ENCODE measurements at places on chromosomes 7 and 10.

DNA sequence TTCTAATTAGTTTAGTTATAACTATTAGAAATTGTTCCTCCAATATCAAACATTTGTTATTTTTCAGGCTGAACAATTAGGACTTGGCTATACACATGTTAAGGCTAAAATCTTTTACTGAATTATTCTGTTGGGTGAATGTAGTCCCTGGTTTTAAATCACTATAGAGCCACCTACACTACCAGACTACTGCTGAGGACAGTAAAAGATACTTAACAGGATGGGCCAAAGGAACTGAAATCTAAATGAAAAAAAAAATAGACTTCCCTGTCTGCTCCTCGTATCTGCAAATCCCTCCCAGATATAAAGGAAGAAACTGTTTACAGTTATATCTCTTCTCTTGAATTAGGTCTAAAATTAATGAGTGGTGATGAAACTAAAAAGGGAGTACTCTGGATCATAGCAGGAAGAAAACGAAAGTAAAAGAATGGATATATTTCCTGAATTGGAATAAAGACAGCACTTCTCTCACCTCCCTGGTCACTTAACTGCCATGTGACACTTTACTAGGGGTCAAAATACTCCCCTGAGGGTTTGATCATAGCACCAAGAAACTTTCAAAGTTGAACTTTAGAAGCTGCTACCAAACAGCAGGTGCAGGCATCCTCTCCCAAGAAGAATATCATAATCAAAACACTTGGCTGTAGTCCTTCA lies 12.7 kb downstream of the FBXW4 start:
- DNase-seq, result no peak

- DNase-seq, result no peak
Observed at GRCh38 chr10:132363921-132364593, 32.1 kb downstream of the LRRC27 start.

GRCh38 chr7:44769776-44770294 lies 21.2 kb downstream of the ZMIZ2 start:
- peak; percentile 47 for DNase-seq

DNA sequence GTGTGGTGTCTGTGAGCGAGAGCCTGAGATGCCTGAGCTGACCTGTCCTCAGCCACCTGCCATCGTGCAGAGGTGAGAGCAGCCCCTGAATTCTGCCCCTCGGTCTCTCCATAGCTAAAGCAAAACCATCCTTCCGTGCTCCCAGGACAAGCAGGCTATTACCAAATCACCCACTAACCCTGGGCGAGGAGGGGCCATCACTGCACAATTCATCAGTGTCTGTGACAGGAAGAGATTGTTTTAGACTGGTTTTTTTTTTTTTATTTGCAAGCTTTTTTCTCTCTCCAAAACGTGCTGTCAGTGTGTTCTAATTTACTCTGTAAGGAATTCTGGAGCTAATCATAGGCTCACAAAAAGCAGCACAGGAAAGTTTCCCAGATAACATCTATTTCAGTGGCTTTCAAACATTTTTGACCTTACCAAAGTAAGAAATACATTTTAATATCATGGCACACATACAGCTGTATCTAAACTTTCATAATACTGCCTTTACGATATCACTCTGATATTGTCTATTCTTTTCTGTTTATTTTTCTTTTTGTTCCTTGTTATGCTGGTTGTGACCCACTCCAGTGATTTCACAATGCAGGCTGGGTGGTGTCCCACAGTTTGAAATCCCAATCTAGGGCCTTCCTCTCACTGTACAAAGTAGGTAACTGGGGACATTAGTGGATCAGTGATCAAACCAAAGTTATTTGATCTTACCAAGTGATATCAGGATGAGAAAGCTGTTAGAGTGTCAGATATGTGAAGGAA lies 62.8 kb downstream of the EGFR start:
- DNase-seq, result no peak

GRCh38 chr7:88071994-88072714 lies 138.1 kb downstream of the ADAM22 start:
- no peak for DNase-seq

DNA sequence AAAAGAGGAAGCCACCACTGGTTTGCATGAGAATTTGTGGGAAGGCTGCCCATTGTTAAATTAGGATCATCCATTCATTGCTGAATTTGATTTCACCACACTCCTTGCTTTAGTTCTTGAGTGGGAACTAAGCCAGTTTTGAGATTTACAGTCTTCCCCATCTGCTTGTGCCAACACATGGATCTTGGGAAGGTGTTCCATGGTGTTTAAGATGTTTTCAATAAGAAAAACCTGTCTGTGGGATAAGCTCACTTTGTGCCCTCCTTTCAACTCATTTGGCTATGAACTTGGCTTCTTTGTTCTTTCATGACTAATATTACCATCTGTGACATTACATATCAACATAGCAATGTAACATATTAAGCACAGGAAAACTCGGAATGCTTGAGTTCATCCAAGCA lies 73.2 kb downstream of the INHBA start:
- no peak for DNase-seq

DNA sequence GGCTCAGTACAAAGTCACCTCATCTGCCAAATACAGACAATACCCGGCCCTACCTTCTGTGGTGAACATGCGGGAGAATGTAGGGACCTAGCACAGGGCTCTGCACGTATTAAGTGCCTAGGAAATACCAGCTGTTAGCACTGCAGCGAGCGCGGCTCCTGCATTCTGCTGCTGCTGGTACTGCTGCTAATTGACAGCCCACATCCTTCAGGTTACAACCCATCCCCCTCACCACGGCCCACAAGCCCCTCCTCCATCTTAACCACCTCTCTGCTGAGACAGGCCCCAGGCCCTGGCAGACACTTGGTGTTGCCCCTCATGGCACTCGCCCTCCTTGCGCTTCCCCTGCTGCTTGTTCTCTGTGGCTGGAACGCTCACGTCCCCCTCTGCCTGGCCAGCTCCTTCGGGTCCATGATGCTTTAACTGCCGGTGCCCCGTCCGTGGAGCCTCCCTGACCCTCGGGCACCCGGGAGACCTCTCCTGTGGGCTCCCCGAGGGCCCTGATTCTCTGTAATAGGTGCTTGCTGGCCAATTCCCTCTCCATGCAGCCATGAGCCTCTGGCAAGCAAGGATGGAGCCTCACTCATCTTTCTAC lies 53.3 kb upstream of the LOXL4 start:
- DNase-seq, result no peak

DNA sequence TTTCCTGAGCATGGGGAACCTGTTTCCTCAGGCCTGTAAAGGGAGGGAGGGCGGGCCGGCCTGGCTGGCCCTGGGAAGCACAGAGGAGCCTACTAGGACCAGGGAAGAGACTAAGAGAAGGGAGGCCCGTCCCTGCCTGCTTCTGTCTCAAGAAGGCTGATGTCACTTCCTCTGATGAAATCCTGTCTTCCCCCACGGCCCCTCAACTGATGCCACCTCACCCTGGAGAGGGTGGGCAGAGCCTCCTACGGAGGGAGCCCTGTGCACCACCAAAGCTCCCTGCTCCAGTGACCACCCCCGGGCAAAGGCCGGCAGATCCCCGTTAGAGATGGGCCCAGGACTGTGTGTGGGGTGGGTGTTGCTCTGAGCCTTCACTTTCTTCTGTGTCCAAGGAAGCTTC lies 1.0 kb upstream of the PILRA start:
- DNase-seq, result peak; percentile 25

- no peak for DNase-seq
Observed at GRCh38 chr7:37480041-37481031, 31.7 kb upstream of the ELMO1 start.

- no peak for DNase-seq
Observed at GRCh38 chr10:127151541-127151940, 44.9 kb downstream of the INSYN2A start.

DNA sequence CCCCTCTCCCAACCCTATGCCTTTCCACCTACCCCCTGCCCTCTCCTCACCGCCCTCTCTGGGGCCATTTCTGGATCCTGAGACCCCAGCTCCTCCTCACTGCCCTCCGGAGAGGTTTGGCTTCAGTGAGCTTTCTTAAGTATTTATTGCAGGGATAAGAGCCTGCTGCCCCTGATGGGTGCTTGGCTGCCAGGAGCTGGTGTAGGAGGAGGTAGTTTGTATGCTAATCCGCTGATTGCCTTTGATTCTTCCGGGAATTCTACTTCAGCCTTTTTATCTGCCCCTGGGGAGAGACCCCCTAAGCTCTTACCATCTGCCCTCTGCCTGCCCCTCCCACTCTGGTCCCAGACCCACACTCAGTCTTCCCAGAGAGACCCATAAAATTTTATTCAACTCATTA lies 263.5 kb upstream of the PODXL start:
- no peak for DNase-seq

DNA sequence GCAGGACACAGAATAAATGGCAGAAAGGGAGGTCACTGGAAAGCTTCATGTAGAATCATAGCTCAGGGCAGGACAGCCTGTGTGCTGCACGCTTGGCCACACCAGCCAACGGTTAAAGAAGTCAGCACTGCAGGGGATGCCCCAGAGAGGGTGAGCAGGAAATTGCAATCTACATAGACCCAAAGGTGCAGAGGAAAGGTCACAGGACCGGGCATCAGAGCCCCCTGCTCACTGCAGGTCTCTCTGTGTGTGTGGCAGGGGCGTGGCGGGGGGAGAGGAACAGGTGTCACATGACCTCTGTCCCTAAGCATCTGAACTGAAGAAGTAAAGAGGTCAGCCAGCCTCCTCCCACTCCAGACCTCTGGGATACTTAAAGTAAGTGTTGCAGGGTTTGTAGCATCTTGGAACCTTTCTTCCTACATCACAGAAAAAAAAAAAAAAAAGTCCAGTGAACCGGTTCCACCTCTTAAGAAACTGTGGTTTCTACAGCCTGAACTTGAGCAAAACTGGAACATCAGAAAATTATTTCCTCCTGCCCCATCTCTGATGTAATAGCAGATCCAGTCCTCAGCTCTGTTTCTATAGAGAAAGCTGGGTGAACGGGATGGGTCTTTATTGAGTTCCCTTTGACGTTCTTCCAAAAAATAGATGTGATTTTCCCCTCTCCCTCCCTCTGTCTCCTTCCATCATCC lies 64.3 kb downstream of the RGS10 start:
- peak; percentile 19 for DNase-seq

DNA sequence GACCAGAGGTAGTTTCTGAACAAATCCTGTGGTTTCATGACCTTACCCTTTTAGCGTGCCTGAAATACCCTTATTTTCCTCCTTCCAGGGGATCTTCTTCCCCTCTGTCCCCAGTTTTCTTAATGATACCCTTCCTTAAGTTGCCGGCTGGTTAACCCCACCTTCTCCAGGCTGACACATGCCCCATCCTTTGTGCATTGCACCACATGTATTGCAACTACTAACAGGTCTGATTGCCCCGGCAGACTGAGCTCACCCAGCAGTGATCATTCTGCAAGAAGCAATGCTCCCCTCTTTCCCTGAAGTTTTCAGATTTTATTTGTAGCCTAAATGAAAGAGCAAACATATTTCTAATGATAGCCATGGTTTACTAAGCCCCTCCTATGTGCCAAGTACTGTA lies 108.2 kb downstream of the HIP1 start:
- DNase-seq, result no peak

DNA sequence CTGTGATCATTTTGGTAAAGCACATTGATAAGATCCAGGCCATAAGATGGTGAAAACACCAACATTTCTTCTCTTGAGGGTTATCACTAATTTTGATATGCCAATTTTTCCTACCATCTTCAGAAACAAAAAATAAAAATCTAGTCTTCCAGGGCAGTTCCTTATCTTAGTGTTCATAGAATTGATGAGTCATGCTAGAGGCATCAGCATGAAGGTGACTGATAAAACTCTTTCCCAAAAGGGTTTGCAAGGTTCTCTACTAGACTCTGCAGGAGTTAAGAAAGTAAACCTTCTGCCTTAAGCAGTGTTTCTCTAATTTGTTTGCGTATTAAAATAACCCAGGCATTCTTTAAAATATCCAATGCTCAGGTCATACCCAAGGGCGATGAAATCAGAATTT lies 483.1 kb upstream of the CNTNAP2 start:
- no peak for DNase-seq

- no peak for DNase-seq
Observed at GRCh38 chr10:71737834-71738197, 18.2 kb upstream of the C10orf105 start.

GRCh38 chr7:132800522-132800921 lies 224.3 kb upstream of the PLXNA4 start:
- no peak for DNase-seq

DNA sequence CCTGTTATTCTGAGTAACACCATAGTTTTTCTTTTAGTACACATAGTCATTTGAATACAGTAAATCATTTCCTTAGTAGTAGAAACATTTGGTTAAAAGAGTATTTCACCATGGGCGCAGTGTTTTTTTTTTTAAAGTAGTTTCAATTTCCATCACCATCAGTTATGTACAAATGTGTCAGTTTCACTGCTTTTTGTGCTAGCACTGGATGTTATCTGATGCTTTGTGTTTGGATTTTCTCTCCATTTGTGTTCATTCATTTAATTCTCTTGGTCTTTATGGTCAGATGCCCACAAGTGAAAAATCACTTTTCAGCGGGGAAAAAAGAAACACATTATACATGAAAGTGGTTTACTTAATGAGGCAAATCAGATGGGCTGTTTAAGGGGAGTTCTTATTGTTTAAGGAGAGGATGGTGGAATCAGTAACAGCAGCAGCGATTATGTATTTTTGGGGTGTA lies 16.0 kb upstream of the HK1 start:
- DNase-seq, result no peak

DNA sequence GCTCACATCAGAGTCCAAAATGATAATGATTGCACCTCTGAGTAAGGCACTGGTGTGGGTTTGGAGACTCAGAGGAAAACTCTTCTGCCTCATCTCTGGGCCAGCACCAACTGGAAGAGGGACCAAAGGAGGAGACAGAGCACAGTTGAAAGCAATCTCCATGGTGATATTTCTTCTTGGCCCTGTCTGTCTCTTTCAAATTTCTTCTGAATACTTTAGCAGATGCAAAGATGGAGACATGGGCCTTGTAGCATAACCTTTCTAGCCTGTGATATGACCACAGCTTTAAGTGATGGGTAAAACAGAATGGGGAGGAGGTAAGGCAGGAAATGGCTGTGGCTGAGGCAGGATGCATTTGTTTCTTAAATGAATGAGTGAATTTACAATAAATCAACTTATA lies 12.2 kb upstream of the GIMAP7 start:
- peak; percentile 73 for DNase-seq

DNA sequence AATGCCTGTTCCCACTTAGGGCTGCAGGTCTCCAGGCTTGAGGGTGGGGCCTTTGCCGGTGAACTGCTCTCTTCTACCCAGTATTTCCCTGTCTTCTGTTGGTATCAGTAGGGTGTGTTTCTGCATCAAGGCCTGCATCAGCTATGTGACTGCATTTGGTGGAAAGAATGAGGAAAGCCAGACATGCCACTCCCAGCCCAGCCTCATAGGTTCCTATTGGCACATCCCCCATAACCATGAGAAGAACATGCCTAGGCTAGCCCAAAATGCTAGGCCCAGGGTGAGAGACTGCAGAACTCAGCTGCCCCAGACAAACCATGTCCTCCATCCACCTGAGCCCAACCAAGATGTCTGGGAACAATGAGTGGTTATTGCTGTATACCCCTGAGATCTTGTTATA lies 380.3 kb upstream of the ADARB2 start:
- no peak for DNase-seq

DNA sequence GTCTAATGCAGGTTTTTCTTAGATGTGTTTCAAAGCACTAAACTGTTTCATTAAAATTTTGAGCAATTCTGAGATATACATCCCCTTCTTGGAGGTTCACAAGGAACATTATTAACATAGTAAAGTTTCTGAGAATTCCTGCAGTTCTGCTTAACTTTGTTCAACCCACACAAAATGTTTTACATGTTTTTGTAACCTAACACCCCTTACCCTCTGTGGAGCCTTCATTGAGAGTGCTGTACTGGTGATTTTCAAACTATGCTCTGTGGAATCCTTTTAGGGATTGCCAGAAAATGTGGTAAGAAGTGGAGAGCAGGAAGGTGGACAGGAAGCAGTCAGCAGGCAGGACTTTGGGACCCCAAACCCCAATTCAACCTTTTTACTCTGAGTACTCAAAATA lies 53.6 kb upstream of the ABCB5 start:
- DNase-seq, result no peak
